ENCODE measurements at places on chromosomes 6 and 20.

- DNase-seq = no peak
These were observed 7.7 kb upstream of the CDK5RAP1 start for GRCh38 chr20:33408716-33409654.

DNA sequence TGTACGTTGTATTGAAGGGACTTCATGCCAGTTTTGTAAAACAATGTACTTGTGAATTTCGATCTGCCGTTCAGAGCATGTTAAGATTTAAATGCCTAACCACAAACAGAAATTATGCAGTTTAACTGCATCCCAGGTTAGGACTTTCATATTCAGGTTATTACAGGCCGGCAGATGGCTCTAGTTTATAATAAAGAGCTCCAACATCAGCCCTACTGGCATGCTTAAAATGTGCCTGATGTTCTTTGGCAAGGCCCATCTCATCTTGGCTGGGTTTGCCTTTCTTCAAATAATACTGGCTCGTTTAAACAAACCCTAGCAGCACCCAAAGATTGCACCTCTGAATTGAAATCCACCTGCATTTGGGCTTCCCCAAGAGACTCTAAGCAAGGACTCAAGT, 169.3 kb upstream of the RIN2 start:
- no peak for DNase-seq

GRCh38 chr6:103925317-103925716, 934.4 kb downstream of the HACE1 start:
- no peak for DNase-seq

GRCh38 chr20:6055161-6055783, 1.4 kb upstream of the LRRN4 start:
- no peak for DNase-seq
